ENCODE measurements at places on chromosomes 13 and 19.

- no peak for DNase-seq
Measured at GRCh38 chr13:45328661-45329111, 12.3 kb downstream of the TPT1 start.

DNA sequence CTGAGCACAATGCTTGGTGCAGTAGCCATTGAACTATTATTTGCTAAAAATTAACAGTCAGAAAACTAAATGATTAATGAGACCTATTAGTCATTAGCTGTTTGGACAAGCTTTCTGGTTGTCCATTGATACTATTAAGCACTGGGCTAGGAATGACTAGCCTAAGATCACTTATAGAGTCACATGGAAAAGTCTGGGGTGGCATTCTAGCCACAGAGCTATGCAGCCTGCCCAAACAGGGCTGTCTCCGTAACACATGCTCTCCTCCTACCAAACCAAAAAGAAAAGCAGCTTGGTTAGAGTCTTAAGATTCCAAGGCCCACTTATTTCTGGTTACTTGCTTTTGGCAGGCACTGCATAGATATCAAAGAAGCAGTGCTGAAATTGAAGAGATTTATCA lies 193.5 kb upstream of the NBEA start:
- DNase-seq: no peak

DNA sequence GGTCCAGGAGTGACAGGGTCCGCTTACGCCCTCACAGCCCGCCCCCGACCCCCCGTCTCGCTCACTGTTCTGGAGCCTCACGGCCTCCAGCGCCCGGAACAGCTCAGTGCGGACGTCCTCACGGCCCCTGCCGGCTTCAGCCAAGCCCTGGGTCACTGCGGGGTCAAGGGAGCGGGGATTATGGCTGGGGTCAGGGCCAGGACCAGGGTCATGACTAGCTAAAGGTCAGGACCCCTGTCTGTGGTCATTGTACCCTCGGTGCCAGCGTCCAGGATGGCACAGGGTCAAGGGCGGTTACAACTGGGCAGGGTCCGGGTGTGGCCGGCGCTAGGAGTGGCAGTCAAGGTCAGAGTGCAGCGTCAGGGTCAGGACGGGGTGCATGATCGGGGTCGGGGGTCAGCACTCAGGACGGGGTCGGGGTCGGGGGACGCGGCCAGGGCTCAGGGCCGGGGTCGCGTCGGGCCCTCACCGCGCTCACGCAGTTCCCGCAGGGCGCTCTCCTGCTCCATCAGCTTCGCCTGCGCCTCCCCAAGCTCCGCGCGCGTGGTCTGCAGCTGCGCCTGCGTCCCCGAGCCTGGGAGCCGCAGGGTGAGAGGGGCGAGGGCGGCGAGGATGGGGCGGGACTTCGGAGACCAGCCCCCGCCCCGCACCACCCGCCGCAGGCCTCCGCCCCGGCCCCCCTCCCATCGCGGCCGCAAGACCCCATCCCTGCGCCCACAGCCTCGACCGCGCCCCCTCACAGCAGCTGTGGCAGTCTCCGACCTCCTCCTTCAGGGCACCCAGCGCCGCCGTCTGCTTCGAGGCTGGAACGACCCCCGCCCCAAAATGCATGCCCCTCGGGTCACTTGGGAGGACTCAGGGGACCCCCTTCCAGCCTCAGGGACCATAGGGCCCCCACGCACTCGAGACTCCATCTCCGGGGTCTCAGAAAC lies 1.4 kb downstream of the CLEC4G start:
- DNase-seq: no peak

GRCh38 chr13:95246292-95247082 lies 54.8 kb downstream of the ABCC4 start:
- DNase-seq: no peak

DNA sequence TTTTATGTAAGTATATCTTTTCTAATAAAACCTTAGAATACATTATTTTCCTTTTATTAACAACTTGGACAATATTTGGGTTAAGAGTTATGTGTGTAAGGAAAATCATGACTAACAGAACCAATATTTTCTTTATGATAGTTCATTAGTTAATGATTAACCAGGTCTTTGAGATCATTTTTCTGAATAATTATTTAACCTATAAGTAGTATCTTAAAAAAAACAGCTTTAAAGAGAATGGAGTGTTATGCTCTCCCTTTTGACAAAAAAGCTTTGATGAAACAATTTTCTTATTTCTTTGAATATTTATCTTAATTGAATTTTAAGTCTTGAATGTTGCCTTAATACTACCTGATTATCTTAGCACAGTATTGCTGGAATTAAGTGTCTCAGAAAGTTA lies 3.8 kb downstream of the SLAIN1 start:
- no peak for DNase-seq

DNA sequence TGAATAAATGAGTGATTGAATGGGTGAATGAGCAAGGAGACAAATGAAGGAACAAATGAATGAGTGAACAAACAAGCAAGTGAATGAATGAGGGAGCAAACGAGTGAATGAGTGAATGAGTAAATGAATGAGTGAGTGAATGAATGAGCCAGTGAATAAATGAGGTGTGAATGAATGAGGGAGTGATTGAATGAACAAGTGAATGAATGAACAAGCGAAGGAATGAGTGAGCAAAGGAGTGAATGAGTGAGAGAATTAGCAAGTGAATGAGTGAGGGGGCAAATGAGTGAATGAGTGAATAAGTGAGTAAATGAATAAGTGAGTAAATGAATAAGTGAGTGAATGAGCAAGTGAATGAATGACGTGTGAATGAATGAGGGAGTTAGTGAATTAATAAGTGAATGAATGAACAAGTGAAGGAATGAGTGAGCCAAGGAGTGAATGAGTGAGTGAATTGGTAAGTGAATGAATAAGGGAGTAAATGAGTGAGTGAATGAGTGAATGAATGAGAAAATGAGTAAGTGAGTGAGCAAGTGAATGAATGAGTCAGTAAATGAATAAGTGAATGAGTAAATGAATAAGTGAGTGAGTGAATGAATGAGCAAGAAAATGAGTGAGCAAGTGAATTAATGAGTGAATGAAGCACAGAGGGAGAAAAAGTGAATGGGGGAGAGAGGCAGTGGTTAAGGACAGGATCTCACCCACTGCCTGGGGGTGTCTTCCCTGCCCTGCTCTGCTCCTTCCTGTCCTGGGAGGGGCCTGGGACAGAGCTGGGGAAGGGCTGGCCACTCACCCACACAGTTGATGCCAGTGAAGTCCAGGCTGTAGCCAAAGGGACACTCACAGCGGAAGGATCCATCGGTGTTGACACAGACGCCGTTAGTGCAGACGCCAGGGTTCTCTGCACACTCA lies 36.4 kb downstream of the CCL25 start:
- no peak for DNase-seq

Data from activated CD8-positive, alpha-beta memory T cell treated with anti-CD3 and anti-CD28 coated beads for 4 hours (primary cell).